Umbilical cord (tissue), 2 donors: ENCODE measurements at places on chromosomes 11 and 22. TPM values are rescaled to one million over a fixed set of nuclear protein-coding genes. Genes with fewer than 3 reads are reported as not detected.
A peak's percentile ranks its signal among the peaks of the same experiment; 100 is the strongest.

The NAALADL1 gene
- total RNA-seq, result 4.1 TPM

The DDB1 gene
- total RNA-seq, result 243 TPM

DNA sequence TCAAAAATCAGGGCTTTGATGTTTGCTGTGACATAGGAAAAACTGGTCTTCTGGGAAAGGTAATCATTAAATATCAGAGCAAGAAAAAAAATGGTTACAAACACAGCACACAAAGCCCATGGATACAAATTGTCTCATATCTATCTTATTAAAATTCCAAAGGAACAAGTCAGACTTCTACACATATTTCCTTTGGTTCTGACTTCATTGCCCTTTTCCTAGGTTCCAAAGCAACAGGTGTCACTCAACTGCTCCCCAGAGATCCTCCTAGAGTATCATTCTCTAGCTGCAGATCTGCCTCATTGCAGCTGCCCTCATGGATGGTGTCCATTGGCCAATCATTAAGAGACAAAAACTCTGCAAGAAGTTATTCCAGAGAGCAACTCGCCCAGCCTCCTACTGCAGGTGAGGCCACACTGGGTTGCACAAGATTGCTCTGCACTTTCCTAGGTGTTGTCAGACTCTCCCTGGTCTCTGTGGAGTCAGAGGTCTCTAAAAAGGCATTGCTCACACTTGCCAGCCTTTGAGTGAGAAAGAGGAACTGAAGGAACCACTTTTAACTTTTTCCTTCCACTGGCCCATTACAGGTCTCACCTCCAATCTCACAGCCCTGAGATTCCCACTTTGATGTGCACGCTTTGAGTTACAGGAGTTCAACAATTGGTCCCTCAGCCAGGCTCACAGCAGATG, 5.7 kb downstream of the DRICH1 start:
- DNase-seq, result no peak

- peak; percentile 74 for DNase-seq
These were observed 270.0 kb downstream of the SOX6 start for GRCh38 chr11:16086229-16086819.

DNA sequence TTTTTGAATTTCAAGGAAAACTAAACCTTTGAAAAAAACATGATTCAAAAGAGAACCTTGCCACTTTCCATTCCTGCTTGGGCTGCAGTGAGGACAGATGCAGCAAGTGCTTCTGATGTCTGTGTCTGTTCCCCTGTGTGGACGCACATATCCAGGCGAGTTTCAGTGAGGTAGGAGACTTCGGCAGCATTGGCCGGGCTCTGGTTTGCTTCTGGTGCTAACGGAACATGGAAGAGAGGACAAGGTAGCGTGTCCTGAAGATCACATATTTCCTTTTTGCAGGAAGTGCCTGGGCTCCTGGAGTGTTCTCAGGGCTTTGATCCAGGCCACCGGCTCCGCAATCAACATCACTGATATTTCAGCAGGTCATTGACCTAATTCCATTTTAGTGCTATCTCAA, 33.1 kb upstream of the IGLL5 start:
- DNase-seq, result no peak

DNA sequence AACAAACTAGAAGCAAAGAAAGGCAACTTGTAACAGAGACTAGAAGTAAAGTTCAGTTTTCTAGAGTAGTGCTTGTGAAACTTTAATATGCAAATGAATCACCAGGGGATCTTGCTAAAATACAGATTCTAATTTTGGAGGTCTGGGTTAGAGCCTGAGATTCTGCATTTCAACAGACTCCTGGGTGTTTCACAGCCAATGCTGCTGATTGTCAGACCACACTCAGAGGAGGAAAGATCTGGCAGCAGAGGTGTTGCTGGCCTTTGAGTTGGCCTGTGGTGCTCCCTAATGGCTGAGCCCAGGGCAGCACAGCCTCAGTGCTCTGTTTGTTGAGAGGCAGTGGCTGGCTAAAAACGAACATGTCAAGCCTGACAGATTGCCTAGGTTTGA, 5.4 kb downstream of the CRY2 start:
- DNase-seq, result no peak

- no peak for DNase-seq
These were observed 4.8 kb downstream of the MUC5B start for GRCh38 chr11:1227551-1228100.

GRCh38 chr11:119932828-119933562, 204.0 kb upstream of the NECTIN1 start:
- DNase-seq, result no peak
